Right renal pelvis (tissue), 4 donors: ENCODE measurements at places on chromosomes 5 and 9.
A peak's percentile ranks its signal among the peaks of the same experiment; 100 is the strongest.

DNA sequence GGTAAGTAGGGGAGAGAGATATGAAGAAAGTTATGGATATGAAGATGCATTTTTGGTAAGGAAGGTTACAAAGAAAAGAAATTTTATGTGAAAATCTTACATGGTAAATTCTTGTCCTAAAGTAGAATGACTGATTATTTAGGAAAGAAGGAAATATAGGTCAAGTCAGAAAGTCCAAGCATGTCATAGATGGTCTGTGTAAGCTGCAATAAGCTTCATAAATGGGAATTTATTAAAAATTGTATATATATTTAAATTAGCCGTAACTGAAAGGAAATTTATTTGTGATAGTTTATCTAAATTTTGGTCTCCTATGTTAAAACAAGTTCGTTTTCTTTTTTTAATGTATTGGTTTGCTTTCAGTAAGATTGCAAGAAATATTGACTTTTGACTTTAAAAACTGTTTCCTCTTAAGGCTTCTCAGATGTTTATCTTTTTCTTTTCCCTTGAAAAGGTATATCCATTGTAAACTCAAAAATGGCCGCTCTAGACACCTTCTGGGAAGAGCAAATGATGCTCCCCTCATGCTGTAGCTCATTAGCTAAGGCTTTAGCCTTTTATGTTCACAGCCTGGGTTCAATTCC lies 46.8 kb upstream of the HAPLN1 start:
- DNase-seq: no peak

GRCh38 chr5:60597572-60598320 lies 102.2 kb downstream of the DEPDC1B start:
- DNase-seq: no peak

GRCh38 chr9:92266486-92266885 lies 27.0 kb downstream of the IARS1 start:
- DNase-seq: no peak

GRCh38 chr5:38556599-38557307 lies at the start of gene LIFR:
Gene LIFR, minus strand, starts transcription at chr5:38556646. Its CDS starts 25,999 bp downstream, at chr5:38530647.
- peak; percentile 74 for DNase-seq

DNA sequence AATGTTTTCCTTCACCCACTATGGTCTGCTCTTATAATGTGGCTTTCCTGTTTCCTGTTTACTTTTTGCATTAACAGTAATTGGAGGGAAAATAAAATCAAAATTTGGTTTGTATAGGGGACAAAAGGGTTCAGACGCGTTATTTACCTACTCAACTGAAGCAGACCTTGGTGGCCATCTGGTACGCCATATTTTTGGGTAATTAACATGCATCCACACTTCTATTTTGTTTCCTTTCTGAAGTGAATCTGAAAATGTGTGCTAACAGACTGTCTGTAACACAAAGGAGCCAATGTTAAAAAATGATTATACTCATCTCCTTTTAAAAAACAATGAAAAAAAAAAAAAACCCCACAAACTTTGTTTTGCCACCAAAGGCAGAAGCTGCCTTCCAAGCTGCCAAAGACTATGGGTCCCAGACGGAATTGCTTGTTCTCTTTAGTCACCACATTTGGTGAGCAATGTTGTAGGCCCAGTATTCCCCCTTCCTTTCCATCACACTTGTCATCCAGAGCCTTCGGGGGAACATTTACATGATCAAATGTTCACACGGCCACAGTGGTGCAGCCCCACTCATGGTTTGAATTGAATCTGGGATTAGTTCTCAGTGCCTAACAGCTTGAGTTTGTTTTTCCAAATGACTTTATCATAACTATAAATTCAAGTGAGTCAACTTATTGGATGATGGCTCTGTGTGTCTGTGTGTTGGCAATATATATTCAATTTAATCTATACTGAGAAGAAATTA lies 323.7 kb upstream of the CD180 start:
- no peak for DNase-seq

DNA sequence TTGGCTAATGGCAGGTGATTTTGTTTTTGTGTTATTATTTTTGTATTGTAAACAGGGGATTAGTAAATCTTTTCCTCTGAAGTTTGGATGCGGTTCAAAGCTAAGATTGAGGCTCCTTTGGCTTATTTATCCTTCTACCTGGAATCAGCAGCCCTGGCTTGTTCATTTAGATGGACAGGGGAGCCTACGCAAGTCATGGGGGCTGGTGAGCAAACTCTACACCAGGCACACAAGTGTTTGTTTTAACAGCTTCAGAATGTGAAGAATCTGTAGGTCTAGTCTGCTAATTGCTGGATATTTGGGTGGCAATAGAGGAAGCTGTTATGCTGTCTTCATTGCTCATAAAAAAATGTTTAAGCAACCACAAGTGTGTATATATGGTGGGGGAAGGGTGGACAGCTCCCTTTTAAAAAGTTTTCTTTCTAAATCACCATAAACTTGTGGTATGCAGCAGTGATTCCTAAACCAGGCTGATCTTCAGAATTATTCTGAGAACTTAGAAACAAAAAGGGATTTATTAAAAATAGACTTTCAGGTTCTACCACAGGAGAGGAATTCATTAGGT lies 20.7 kb downstream of the ZNF462 start:
- no peak for DNase-seq

DNA sequence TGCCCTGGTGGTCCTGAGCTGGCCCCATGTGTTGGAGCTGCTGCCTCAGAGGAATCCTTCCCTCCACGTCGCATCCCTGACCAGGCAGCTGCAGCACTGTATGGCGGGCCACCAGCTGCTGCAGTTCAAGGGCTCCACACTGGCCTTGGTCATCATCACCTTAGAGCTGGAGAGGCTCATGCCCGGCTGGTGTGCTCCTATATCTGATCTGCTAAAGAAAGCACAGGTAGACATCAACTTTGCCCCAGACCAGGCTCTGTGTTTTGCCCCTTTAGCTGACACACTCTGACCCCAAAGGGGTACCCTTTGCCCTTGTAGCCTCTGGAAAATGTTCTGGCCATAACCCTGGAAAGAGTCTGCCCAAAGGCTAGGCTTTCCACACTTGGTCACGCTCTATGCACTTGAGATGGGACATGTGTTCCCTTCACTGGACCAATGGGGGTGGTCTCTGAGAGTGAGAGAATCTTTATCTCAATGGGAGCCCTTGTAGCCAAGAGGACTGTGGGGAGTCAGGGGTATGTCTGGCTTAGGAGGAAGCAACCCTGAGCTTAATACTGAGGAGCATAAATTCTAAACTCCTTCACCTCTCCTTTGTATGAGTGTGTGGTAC lies 4.8 kb downstream of the CCNI2 start:
- DNase-seq: no peak

- peak; percentile 48 for DNase-seq
Measured at GRCh38 chr5:123671042-123671441, 159.1 kb downstream of the CSNK1G3 start.

DNA sequence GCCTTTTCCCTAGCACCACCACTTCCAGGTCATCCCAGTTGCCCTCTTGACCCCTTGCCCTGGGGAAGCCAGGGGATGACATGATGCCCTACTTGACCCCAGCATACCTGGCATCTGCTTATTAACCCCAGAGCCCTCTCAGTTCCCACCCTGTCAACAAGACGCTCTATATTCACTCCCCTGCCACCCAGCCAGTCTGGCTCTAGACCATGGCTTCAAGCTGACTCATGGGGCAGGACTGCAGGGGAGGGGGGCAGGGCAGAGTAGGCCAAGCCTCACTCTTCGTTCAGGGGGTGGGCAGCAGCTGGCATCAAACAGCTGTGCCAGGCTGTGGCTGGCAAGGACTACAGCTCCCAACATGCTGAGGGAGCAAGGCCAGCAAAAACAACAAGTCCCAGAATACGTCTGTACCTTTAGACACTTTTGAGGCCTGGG lies 5.3 kb downstream of the ATOSB start:
- no peak for DNase-seq

- no peak for DNase-seq
Measured at GRCh38 chr5:132009706-132010405, 1.6 kb downstream of the ACSL6 start.

DNA sequence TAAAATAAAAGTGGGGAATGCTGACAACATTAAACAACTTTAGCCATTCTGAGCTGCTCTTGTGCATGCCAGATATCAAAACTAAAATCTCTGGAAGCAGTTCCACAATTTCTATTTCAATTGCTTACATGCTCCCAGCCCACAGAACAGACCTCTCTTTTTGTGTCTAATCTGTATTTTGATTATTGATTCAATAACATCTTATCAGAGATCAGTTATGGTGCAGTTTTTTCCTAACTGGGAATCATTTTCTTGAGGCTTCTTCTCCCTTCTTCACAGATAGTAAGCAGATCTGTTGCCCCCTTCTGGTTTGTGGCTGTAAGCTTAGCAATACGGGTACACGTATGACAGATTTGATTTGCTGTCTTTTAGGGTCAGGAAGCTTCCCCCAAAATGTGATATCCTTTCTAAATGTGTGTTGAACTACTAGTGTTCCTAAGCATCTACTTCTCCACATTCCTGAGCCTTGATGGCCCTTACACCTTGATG lies 39.4 kb downstream of the MRPS27 start:
- no peak for DNase-seq

DNA sequence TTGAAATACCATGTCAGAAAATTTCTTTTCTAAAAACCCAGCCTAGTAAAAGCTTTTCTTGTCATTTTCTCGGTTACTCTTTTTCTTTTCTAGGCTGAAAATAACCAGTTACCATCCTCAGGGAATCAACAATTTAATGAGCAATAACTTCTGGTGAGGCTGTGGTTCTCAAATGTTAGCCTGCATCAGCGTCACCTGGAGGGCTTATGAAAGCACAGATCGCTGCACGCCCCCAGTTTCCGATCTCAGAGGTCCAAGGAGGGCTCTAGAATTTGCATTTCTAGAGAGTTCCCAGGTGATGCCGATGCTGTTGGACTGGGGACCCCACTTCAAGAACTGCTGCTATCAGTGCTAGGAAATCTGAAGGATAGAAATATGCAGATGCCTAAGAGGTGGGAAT lies 28.9 kb upstream of the TLE1 start:
- DNase-seq: no peak

DNA sequence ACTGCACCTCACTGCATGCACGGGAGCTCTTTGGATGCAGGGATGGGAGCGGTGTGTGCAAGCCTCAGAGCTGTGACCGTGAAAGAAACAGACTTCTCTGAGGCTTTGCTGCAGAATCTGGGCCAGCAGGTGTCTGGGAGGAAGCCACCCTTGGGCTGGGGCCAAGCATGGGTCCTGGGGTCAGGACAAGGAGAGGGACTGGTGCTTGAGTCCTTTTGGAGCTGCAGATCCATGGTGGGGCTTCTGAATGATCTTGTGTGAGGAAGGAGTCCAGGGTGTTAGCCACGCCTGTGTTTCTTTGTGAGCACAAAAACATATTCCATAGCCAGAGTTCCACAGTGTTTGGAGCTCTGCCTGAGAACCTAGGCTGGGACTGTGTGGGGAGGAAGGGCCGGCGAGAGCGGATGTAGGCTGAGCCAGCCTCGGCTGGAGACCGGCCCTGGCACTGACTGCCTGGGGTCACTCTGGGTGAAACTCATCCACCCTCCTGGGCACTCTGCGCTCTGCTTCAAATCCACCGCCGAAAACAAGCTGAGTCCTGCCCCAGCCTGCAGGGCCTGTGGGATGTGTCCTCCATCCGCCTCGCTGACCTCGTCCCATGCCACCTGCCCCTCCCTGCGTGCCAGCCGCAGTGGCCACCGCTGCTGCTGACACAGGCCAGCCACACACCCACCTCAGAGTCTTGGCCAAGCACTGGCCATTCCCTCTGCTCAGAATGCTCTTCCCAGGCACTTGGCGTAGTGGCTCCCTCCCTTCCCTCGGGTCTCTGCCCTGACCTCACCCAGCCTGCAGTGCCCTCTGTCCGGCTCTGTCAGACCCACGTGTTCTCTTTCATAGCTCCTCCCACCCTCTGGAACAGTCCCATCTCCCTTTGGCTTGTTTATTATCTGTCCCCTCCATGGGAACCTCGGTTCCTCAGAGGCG lies 26.7 kb downstream of the ERGIC1 start:
- DNase-seq: no peak

GRCh38 chr9:89179540-89179894 lies 899 bp upstream of the SHC3 start:
- no peak for DNase-seq

- no peak for DNase-seq
Measured at GRCh38 chr9:134992755-134993124, 75.0 kb upstream of the FCN1 start.

GRCh38 chr5:127586066-127586770 lies 62.7 kb upstream of the CTXN3 start:
- no peak for DNase-seq

GRCh38 chr5:96214442-96215197 lies 218.4 kb downstream of the PCSK1 start:
- DNase-seq: no peak
